ENCODE measurements at places on chromosomes 3 and 15.

DNA sequence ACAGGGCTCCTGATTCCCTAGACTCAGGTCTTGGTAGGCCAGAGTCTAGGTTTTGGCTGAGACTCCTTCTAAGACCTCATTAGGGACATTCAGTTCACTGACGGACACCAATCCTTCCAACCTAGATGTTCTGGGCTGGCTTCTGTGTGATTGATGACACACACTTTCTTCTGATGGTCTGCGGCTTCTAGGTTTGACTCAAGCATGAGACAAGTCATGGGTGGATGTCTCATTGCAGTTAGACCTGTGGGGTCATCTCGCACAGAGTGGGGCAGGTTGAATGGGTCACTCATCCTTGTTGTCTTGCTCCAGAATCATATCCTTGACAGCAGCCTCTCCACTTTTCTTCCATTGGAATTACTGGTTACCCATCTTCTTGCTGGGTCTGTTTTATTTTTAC, 35.8 kb downstream of the ARNT2 start:
- DNase-seq, result no peak

DNA sequence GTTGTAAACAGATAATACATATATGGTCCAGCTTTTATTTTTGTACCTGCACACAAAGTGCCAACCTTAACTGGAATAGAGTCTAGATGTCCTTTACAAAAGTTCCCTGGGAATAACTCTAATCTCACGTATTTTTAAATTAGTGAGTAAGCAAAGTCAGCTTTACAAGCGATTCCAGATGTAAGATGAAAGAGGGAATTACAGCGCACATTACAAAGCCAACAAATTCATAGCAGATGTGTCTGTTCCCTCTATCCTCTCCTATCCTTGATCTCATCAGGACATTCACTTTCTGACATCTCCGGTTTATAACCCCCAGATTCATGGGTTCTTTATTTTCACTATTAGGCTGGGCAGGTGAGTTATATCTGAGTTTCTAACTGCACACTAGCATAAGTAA, 406.8 kb upstream of the ZNF385D start:
- DNase-seq, result no peak

GRCh38 chr3:65785065-65785645, 253.6 kb downstream of the MAGI1 start:
- DNase-seq, result no peak

DNA sequence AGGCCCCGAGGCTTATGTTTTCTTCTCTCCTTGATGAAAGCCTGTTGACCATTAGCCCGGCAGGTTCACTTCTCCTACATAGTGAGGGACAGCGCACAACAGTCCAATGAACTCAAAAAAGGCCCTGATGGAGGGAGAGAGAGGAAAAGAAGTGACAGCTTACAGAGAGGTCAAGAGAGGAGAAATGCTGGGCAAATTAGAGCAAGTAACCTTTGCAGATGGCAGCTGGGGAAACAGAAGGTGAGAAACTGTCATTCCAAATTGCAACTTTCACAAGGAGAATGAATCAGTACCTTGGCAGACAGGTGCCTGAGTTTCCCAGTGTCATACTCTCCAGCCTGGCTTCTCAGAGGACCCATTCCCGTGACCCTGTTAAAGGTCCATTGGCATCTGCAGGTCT, 252.0 kb downstream of the EPHB1 start:
- DNase-seq, result no peak

DNA sequence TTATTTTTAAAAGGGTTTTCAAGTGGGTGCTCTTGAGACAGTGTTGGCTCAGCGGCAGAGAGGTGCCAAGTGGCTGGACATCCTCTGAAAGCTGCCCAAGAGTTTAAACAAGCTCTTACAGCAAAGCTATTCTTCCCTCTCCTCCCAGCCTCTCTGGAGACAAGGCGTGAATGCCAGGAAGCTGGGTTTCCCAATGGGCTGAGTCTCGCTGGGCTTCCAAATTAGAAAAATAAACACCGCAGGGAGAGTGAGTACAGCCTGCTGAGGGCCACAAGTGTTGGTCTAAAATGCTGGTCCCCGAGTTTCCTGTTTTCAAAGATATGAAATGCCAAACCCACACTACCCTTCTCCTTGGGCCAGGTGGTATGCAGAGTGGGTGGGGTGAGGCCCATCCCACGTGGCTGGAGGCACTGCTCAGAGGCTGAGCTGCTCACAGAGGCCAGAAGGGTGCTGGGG, 36.4 kb downstream of the ZDHHC3 start:
- no peak for DNase-seq

- no peak for DNase-seq
These were observed 36.4 kb downstream of the CFAP100 start for GRCh38 chr3:126431103-126431534.

DNA sequence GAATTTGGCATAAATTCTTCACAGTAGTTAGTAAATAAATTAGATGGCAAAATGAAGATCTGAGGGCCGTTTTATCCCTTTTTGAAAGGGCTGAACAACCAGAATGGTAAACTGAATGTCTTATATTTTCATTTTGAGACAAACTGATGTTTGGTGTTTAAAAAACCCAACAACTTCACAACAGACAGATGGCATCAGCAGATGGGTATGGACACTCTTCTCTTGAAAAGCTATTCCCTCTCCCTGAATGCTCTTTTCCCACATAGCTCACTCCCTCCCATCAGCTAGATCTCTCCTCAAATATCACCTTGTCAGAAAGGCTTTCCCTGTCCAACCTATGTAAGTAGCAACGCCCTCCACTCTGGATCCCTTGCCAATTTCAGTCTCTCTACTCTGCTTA, 33.3 kb downstream of the EMC4 start:
- DNase-seq, result no peak

DNA sequence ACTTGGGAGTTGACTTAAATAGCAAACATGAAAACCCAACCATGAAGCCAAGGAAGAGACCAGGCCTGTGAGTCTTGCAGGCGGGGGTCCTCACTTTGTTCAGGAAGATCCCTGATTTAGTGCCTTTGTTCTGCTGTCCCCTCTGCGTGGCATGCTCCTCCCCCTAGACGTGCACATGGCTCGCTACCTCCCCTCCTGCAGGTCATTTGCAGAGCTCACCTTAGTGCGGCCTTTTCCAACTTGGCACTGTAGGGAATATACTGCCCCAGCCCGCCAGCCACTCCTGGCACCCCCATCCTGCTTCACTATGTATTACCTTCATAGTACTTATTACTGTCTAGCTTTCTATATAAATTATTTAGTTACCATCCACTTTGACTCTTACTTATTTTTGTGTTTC, 18.3 kb downstream of the GXYLT2 start:
- no peak for DNase-seq

DNA sequence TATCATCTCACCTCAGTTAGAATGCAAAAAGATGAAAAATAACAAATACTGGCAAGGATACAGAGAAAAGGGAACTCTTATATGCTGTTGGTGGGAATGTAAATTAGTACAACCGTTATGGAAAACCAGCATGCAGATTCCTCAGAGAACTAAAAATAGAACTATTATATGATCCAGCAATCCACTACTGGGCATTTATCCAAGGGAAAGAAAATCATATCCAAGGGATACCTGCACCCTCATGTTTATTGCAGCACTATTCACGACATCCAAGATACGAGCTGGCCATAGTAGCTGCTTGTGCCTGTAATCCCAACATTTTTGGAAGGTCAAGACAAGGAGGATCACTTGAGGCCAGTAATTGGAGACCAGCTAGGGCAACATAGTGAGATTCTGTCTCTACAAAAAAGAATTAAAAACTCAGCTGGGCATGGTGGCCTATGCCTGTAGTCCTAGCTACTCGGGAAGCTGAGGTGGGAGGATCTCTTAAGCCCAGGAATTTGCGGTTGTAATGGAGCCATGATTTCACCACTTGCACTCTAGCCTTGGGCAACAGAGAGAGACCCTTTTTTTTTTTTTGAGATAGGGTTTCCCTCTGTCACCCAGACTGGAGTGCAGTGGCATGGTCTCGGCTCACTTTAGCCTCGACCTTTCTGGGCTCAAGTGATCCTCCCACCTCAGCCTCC, 26.6 kb downstream of the USP50 start:
- no peak for DNase-seq

DNA sequence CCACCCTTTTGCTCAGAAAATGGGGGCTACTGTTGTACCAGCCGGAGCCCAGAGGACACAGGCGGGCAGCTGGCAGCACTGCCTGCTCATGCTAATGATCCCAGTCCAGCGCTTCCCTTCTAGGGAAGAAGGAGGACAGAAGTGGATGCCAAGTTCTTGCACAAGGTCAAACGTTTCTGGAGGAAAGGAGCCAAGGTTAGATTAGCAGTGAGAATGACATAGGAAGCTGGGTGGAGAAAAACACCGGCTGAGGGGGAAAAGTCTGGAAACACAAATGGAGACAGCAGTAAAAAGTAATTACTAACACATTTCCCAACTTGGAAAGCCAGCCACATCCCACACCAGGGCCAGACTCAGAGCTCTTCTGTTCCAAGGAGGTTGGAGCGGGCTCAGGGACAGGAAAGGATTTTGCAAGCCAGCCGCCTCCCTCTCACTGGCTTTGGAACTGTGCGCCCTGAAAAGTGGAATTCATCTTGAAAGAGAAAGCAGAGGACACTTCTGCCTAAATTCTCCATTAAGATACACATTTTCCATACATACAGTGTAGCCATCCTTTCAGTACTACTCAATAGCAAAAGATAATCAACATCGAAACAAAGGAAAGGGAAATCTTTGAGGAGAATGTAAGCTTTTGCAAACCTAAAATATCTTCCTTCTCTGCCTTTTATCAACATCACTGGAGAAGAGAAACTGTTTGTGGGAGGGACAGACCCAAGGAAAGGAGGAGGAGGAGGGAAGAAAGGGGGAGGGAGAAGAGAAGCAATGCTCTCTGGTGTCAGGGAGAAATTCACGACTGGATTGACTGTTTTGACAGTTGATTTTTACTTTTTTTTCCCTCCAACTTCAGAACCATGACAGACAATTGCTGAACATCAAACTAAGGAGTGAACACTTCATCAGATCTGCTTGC, 133.6 kb downstream of the CD47 start:
- no peak for DNase-seq

DNA sequence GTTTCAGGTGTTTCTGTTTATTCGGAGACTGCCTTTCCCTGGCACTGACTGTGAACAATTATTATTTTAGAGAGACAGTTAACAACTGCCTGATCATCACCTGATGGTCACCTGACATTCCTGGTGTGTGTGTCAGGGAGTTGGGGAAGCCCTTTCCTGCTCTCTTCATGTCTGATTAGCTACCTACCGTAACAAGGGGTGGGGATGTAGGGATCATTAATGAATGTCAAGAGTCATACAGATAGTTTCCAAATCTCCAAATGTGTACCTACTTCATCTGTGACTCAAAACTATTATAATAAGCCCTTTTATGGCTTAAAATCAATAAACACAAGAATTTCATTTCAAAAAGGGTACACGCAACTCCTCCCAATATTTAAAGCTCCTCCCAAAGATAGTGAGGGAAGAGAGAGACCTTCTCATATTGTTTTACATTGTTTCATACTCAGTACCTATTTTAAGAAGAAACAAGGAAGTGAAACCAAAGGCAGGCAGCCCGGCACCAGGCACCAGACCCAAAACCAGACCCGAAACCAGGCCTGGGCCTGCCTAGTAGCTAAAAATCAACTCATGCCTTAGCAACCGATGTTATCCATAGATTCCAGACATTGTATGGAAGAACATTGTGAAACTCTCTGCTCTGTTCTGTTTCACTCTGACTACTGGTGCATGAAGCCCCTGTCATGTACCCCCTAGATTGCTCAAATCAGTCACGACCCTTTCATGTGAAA, 844.9 kb upstream of the ALCAM start:
- DNase-seq, result peak; percentile 70

DNA sequence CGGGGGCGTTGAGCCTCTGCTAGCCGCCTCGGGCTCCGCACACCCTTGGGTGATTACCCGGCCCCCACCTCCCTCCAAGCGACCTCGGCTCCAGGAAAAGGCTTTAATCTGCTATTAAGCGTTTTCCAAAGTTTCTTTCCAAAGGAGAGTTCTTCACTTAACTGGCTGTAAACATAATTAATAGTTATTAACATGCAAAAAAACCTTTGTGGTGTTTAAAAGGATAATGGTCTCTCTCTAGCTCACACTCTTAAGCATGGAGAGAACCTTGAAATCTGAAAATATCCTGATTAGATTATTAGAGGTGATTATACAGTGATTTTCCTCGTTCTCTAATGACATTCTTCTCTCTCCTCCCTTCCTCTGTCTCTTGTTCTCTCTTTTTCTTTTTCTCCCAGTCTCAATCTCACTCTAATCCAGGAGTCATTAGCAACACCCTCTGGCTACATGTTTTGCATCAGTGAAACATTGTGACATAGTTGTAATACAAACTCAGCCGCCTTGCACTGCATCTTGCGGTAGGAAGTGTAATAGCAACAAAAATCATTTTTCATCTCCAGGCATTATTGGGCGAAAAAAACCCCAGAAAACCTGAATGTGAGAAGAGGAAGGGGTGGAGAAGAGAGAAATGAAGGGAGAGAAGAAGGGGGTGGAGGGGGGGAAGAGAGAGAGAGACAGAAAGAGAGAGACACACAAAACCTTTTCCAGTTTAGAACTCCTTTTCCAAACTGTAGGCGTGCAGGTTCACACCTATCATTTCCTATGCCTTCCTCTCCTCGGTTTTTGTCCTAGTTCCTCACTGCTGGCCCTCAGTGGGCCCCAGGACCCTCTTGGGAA, 24.4 kb downstream of the NR2F2 start:
- no peak for DNase-seq

GRCh38 chr15:34239151-34239808, 14.5 kb downstream of the EMC4 start:
- no peak for DNase-seq

DNA sequence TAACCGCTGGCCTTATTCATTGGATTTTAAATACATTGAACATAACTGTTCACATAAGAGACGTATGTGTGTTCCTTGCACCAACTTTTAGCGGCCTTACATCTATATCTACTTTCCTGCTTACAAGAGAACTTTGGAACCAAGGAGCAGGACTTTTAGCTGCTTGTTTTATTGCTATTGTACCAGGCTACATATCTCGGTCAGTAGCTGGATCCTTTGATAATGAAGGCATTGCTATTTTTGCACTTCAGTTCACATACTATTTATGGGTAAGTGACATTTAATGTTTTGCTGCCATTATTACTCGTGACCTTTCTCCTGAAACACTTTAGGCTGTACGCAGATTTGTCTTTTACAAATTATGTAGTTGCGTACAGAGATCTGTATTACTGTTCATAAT, 47.1 kb downstream of the STT3B start:
- no peak for DNase-seq

DNA sequence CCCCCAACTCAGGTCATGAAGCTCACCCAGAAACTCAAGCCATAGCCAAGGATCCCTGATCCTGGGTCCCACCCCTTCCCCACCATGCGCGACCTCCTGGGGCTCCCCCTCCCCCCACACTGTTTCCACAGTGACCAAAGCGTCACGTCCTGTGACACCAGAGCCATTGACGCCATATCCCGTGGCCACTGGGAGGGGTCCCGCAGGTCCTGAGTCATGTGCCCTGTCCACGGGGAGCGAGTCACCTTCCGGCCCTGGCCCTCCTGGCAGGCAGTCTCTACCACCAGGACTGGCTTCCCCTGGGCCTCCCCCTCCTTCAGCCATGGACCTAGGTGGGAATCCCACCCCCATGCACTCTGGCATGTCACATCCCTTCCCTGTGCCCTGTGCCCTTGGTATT, 15.6 kb downstream of the SEMA3F start:
- no peak for DNase-seq
